ENCODE measurements at places on chromosomes 12 and 14. TPM values are rescaled to one million over a fixed set of nuclear protein-coding genes. Genes with fewer than 3 reads are reported as not detected.

GPR84 gene
- not detected for total RNA-seq

IQSEC3 gene
- total RNA-seq: 0.69 TPM

ESR2 gene
- total RNA-seq: 1.0 TPM

SBNO1 gene
- 27.1 TPM for total RNA-seq

KIF5A gene
- 0.08 TPM for total RNA-seq

B4GALNT1 gene
- total RNA-seq: 4.7 TPM

ERC1 gene
- 50.8 TPM for total RNA-seq

TSHR gene
- not detected for total RNA-seq

PAX9 gene
- total RNA-seq: not detected

C3AR1 gene
- total RNA-seq: 5.5 TPM

KRT77 gene
- total RNA-seq: not detected

LPAR5 gene
- total RNA-seq: 7.0 TPM

SYNE3 gene
- total RNA-seq: 11.3 TPM

C12orf54 gene
- not detected for total RNA-seq

WNT1 gene
- not detected for total RNA-seq

DNAI7 gene
- 1.1 TPM for total RNA-seq

OLR1 gene
- 0.55 TPM for total RNA-seq

IL23A gene
- not detected for total RNA-seq

SLC38A4 gene
- total RNA-seq: 0.27 TPM

OR4K1 gene
- not detected for total RNA-seq

AREL1 gene
- 23.7 TPM for total RNA-seq

LTBP2 gene
- total RNA-seq: 26.5 TPM

B3GNT4 gene
- not detected for total RNA-seq

Data from left ventricle myocardium inferior (tissue), 1 donor.